ENCODE measurements at places on chromosomes 3 and 15. TPM values are rescaled to one million over a fixed set of nuclear protein-coding genes. Genes with fewer than 3 reads are reported as not detected.

GRCh38 chr3:38165722-38166387 is 518 bp downstream of the OXSR1 start:
- DNase-seq, result peak; percentile 45

- DNase-seq, result no peak
Observed at GRCh38 chr3:187016639-187017345, 86.5 kb downstream of the ST6GAL1 start.

Gene KBTBD12
- total RNA-seq, result 2.1 TPM

Gene C3orf49
- not detected for total RNA-seq

Gene ADCY5
- total RNA-seq, result 25.8 TPM

DNA sequence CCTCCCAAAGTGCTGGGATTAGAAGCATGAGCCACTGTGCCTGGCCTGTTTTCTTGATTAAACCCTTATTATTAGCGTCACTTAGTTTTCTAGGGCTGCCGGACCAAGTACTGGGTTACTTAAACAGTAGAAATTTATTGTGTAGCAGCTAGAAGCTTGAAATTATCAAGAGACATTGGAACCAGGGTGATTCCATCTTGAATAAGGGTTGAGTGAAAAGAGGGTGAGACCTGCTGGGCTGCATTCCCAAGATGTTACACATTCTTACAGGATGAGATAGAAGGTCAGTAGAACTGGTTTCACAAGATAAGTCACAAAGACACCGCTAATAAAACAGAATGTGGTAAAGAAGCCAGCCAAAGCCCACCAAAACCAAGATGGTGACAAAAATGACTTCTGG is 18.6 kb upstream of the FSTL1 start:
- peak; percentile 32 for DNase-seq

GRCh38 chr3:56484525-56485032 is 16.3 kb upstream of the ERC2 start:
- DNase-seq, result no peak
